ENCODE measurements at places on chromosomes 6 and 20.

GRCh38 chr20:22560817-22561216 lies 23.6 kb downstream of the FOXA2 start:
- no peak for DNase-seq

DNA sequence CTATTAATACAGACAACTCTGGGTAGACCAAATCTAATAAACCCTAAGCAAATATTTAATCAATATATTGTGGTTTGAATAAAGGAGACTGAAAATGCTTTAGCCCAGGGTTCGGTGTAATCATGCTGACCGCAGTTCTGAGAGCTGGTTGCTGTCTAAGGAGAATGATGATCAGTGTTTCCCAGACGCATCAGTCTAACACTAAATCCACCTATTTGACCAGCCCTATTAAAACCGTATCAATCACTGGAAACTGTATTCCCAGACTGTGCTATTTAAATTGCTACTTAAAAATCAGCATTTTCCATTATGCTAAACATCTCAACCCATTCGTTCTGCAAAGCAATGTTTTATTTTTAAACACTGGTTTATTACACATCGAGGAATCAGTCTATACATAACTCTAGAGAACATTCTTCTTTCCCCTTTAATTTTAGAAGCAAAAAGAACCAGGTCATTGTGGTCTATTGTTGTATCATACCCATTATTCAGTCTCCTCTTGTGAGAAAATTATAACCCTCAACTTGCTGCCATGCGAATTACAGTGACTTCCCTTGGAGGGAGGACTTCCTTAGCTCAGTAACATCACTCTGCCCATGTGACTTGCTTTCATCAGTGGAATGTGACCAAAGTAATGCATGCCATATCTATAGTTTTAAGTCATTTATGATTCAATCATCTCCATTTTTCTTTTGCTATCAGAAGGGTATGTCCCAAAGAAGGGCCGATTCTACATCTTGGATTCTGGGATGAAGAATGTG lies 515.2 kb upstream of the JAG1 start:
- no peak for DNase-seq

- no peak for DNase-seq
These were observed 295.9 kb downstream of the GMDS start for GRCh38 chr6:1949538-1949937.

- DNase-seq: no peak
These were observed 33.0 kb downstream of the PRPH2 start for GRCh38 chr6:42689371-42689770.

- DNase-seq: no peak
These were observed 42.9 kb downstream of the ZFAND3 start for GRCh38 chr6:37862430-37862829.

DNA sequence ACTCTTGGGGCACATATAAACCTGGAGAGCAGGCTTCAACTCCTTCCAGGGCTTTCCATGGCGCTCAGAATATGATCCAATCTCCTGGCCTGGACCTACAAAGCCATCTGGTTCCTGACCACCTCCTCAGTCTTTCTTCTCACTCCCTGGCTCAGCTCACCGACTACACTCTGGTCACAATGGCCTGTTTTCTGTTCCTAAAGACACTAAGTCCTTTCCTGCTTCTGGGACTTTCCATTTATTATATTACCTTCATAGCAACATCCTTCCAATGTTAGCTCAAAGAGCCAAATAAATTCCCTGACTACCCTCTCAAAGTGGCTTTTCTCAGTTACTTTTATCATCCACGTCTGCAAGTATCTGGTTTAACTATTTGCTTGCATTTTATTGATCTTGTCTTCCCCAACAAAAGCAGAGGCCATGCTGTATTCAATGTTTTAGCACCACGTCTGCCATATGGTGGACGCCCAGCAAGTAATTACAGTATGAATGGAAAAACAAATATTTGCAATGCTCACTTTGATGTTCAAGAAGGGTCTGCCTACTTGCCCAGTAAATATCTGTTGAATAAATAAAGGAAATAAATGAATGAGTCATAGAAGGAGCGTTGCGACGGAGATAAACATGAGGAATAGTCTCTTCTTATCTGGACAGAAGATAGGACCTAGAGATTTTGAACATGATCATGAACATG lies 328.4 kb downstream of the ESR1 start:
- no peak for DNase-seq

DNA sequence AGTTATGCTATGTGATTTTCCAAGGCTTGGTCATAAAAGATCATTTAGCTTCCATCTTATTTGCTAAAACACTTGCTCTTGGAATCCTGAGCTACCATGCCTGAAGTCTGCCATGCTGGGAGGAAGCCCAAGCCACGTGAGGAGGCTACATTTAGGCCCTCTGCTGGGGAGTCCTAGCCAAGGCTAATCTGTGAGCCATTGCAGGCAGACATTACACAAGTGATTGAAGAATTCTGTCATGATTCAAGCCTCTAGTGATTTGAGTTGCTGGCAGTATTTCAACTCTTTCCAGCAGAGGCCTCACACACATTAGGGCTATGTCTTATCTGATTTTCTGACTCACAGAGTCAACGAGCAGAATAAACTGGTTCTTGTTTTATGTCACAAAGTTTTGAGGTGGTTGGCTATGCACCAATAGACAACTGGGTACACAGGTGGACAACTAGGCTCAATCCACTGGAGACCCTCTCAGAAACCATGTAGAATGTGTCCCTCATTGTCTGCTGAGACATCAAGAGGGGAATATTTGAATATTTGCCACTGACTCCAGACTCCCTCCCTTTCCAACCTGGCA lies 227.2 kb upstream of the SULF2 start:
- DNase-seq: no peak

DNA sequence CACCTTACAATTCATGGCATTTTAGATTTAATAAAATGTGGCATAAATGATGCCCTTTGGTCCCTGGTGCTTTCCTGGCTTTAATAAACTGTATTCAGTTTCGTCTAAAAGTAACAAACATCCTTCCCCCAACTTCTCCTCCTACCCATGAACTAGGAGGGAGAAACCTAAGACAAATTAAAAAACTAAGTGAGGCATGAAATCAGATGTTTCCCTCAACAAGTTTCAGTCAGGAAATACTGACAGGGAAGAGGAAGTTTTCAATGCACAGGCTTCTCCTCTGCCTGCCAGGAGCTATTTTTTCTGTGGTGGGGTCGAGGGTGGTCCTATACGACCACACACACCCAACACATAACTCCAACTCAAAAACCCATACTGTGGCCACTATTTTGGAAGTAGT lies 10.0 kb downstream of the HBS1L start:
- DNase-seq: no peak

DNA sequence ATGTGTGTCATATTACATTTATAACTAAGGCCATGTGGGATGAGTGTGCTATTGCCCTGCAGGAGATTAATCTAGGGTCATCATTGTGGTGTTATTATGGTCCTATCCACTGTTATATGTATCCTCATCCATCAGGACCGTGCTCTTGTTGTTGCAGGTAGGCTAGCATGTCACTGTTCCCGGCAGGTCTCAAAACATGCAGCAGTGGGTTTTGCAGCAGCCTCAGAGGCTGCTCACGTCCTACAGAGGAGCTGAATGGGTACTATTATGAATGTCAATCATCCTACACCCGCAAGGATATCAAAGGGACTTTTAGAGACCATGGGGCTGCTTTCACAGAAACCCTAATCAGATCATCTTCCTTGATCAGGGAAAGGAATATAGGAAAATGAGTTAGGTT lies 318.2 kb downstream of the SAMD5 start:
- DNase-seq: no peak

GRCh38 chr20:43533060-43533459 lies 25.6 kb downstream of the L3MBTL1 start:
- DNase-seq: no peak

DNA sequence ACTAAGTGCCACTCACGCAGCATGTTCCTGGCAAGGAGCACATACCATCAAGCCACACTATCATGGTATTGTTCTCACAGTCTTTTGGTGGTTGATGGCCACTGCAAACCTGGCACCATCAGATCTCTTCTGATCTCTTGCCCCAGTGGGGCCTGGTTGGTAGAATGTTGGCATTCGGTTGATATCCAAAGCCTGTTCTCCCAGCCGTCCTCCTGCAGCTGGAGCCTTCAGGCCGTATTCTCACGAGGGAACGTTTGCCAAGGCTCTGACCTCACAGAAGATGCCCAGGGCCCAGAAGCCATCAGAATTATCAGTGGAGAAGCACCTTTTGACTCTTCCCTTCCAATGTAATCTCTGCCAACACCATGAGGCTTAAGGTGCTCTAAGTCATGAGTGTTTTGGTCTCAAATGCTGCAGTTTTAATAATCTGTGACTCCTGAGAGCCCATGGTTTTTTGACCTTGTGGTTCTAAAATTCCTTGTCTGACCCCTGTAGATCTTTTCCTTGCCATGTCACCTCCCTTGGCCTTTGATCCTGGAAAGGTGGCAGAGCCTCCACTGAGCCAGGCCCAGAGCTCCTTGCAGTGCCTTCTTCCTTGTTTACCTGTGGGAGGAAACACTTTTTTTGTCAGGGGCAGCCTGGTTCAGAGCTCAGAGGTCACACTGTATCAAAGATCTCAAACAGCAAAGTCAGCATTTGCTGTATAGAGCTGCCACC lies 27.8 kb downstream of the POFUT1 start:
- DNase-seq: no peak

GRCh38 chr6:167574431-167575151 lies 249.7 kb downstream of the TTLL2 start:
- DNase-seq: no peak

DNA sequence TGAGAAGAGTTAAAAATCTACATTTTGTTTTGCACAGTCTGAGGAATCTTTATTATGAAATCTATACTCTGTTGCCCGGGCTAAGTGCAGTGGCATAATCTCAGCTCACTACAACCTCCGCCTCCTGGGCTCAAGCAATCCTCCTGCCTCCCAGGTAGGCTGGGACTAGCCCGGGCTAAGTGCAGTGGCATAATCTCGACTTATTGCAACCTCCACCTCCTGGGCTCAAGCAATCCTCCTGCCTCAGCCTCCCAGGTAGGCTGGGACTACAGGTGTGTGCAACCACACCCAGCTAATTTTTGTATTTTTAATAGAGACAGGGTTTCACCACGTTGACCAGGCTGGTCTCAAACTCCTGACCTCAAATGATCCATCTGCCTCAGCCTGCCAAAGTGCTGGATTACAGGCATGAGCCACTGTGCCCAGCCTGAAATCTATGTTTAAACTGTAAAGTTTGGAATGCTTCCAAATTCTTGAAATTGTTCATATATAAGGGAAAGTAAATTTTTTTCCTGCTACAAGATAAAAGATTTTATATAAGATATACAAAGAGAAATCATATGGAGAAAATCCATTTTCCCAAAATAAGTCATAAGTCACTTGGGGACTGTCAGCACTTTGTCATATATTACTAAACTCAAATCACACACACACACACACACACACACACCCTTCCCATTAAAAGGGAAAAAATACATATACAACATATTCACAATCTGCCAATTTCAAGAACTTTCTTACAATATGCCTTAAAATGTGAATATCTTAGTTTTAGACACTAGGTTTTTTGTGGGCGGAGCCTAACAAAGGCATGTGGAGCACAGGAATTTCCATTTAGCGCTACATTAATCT lies 19.4 kb downstream of the PTPRK start:
- no peak for DNase-seq

- no peak for DNase-seq
These were observed 853.8 kb downstream of the MAFB start for GRCh38 chr20:39835130-39835842.

DNA sequence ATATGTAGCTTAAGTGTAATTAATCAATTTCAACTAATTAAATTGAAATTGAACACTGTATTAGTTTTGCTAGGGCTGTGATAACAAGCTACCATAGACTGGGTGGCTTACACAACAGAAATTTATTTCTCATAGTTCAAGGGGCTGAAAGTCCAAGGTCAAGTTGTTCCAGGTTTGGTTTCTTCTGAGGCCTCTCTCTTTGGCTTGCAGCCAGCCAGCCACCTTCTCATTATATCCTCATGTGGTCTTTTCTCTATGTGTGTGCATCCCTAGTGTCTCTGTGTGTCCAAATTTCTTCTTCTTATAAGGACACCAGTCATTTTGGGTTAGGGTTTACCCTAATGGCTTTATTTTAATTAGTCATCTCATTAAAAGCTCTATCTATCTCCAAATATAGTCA lies 611.7 kb downstream of the UTRN start:
- DNase-seq: no peak

DNA sequence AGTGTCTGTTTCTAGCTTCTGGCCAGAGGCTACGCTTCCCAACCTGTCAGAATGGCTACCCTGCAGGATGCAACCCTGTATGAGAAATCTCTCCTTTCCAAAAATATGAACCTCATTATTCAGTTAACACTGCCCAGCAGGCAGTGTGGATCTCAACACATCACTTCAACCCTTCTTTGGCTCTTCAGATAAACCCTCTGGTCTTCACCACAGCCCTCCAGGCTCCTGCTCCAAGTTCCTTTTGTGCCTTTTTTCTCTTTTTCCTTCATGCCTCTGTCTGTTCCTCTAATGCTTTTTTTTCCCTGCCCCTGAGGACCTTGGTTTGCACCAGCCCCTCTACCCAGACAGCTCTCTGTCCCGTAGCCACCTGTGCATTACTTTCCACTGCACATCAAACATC lies 207.4 kb downstream of the MYLK4 start:
- no peak for DNase-seq

DNA sequence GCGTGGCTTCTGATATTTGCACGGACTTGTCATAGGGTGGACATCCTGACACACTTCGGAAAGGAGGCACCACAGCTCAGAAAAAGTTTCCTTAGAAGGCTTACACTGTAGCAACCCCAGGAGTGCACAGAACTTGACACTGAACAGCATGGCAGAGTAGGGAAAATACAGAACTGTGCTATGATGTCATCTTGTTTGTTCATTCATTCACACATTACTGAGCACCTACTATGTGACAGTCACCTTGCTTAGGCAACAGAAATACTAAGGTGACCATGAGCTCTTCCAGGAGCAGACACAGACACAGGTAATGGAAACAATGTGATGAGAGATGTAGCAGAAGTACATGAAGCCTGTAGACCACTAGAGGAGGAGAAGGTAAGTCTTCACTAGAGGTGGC lies 2.5 kb upstream of the PIGT start:
- DNase-seq: no peak

DNA sequence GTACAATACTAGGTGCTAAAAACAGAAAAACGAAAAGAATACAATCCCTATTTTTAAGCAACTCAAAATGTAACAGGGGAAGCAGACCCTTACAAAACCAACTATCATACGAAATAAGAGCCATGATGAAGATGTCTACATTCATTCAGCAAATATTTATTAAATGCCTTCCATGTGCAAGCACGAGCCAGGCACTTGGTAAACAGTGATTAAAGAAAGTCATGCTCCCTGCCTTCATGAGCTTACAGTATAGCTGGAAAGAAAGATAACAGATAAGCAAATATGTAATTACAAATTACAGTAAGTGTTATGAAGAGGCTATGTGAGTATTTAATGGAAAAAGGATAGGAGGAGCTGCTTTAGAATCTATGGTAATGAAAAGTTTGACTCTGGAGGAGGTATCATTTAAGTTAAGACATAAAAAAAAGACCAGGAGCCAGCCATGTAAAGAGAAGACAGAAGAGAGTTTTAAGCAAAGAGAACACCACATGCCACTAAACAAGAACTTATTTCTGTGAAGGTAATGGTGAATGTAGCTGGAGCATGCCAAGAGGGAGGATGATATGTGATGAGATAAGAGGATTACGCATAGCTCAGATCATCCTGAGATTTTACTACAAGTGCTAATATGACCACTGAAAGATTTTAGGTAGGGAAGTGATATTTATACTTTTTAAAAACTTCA lies 19.3 kb upstream of the COX7A2 start:
- DNase-seq: no peak

GRCh38 chr6:30974490-30975252 lies 8.8 kb upstream of the MUC21 start:
- no peak for DNase-seq

- peak; percentile 86 for DNase-seq
These were observed at the start of gene LY86 for GRCh38 chr6:6588064-6588923. Gene LY86, plus strand, starts transcription at chr6:6588720. Its CDS starts 15 bp downstream, at chr6:6588735.

Data from right hindlimb (tissue), 1 donor.